ENCODE measurements at places on chromosomes 2 and 18.

DNA sequence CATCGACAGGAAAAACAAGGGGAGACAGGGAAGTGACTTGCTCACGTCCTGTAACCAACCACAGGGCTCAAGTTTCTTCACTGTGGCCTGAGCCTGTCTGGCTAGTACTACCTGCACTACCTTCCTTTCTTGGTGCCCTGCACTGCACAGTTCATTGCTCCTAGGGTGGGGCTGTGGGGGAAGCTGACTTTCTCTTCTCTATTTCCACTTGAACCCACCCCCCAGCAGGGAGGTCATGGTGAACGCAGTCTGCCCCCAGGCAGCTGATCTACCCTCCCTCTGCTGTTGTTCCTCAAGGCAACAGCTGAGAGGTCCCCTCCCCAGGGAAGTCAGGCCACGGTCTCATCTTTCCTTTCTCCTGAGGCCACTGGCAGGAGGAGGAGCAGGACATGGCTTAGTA lies 532.1 kb downstream of the SOX11 start:
- DNase-seq, result no peak

- DNase-seq, result no peak
Measured at GRCh38 chr2:220904015-220904414, 668.1 kb downstream of the EPHA4 start.

- DNase-seq, result no peak
Measured at GRCh38 chr2:194363878-194364277, 1293.1 kb upstream of the SLC39A10 start.

GRCh38 chr18:22296304-22296703 lies 121.4 kb downstream of the CTAGE1 start:
- DNase-seq, result no peak

DNA sequence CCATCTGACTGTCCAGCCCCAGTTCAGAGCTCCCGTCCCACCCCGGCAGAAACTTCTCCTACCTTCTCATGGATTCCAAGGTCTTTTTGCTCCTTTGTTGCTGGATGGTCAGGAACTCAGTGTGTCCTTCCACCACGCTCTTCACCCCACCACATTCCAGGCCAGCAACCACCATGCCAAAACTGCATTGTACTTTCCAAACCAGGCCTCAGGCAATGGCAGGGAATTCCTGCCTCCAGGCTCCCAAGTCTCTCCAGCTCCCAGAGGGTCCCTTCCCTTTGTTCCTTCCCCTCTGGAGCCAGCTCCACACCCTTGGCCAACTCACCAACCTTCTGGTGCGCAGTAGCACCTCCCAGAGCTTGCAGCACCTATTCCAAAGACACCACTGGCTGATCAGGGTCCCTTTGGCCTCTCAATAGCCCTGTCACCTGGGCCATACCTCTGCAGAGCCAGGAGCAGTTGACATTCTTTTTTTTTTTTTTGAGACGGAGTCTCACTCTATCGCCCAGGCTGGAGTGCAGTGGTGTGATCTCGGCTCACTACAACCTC lies 8.1 kb downstream of the CHMP1B start:
- no peak for DNase-seq

DNA sequence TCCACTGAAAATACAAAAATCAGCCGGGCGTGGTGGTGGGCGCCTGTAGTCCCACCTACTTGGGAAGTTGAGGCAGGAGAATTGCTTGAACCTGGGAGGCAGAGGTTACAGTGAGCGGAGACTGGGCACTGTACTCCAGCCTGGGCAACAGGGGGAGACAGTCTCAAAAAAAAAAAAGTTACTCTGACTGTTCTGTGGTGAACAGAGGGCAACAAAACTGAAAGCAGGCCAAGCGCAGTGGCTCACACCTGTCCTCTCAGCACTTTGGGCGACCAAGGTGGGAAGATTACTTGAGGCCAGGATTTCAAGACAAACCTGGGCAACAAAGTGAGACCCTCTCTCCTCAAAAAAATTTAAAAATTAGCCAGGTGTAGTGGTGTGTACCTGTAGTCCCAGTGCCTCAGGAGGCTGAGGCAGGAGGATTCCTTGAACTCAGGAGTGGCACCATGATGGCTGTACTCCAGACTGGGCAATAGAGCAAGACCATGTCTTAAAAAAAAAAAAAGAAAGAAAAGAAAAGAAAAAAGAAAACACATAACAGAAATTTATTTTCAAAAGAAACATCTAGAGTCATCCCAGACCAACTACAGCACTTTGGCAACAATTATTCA lies 13.6 kb upstream of the RTN4 start:
- DNase-seq, result no peak

GRCh38 chr18:44181951-44182747 lies 498.5 kb upstream of the SETBP1 start:
- DNase-seq, result no peak
